ENCODE measurements at places on chromosomes 3 and 15. TPM values are rescaled to one million over a fixed set of nuclear protein-coding genes. Genes with fewer than 3 reads are reported as not detected.

Gene GOLGA6L7
- not detected for total RNA-seq

DNA sequence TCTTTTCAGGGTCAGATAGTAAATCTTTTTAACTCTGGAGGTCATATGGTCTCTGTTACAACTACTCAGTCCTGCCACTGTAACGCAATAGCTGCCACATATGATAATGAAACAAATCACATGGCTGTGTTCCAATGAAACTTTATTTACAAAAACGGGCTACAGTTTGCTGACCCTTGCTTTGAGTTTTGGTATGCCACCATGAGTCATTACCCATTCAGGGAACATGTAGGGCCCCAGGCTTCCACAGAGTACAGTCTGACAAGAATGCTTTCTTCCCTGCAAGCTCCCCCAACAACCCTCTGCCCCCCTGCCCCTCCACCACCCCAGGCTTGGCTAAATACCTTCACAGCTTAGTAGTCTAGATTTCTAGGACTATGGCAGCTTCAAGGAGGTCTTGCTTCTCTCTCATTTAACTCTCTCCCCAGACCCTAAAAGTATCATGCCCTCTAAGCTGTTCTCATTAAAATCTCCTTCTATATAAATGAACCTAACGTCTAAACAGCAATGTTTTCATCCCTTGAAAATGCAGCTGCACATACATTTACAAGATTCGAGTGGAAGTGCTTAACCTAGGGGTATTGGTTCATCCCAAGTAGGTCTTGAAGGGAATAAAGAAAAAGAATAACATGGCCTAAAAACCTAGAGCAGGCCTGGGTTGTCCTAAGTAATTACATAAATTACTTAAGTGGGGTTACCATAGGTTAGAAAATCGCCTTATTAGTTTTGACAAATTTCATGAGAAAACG lies 117.8 kb upstream of the PRICKLE2 start:
- DNase-seq, result peak; percentile 82

- DNase-seq, result no peak
Observed at GRCh38 chr3:143585720-143586456, 262.4 kb downstream of the SLC9A9 start.

DNA sequence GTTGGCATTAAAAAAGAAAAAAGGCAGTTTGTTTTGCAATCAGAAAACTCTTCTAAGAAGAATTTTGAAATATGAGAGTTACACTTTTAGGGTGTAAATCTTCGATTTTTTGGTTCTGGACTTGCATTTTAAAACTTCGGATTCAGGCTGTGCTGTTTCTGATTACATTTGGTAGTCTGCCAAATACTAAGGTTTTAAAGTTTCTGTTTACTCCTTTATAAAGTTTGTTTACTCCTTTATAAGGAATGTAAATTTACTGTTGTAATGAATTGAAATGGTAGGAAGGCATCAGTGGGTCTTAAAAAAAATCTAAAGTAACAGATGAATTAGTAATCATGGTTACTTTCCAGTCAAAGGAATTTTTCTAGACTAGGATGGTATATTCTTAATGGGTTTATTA lies 14.1 kb downstream of the FXR1 start:
- DNase-seq, result no peak

- no peak for DNase-seq
Observed at GRCh38 chr15:77430213-77430612, 9.5 kb downstream of the HMG20A start.

DNA sequence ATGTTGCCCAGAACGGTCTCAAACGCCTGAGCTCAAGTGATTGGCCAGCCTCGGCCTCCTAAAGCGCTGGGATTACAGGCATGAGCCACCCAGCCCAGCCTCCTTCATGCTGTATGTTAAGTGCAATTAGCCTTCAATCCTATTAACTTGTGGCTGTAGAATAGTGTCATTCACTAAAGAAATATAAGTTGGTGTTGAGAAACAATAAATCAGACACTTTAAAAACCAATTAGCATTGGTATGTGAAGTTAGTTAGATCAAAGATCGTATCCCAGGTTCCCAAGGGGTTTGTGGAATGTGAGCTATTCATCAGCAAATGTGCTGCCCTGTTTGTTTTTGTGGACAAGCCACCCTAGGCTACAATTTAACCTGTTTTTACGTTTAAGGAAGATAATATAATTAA lies 11.0 kb upstream of the PIK3CB start:
- no peak for DNase-seq

- no peak for DNase-seq
Observed at GRCh38 chr3:15291589-15292541, 40.5 kb downstream of the SH3BP5 start.

All from epithelial cell of proximal tubule (primary cell).